ENCODE measurements at places on chromosomes 7 and 10.

DNA sequence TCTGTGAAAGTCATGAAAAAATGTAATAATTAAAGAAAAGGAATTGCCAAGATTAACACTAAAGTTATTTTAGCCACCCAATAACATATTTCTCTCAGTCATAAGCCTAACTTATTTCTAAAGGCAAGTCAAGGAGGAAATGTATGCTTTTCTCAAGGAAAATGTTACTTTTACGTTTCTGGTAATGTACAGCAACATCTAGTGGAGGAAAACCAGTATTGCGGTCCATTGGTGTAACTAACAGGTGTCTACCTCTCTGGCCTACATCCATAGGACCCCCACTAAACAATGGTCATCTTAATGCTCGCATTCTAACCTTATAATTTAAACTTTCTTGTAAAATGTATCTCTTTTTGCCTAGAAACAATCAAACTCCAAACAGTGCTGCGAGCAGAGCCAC lies 437.5 kb downstream of the KIF20B start:
- DNase-seq: no peak

GRCh38 chr7:15000157-15000556 lies 97.6 kb upstream of the DGKB start:
- no peak for DNase-seq

- DNase-seq: no peak
These were observed 49.3 kb upstream of the IL6 start for GRCh38 chr7:22677680-22678079.

DNA sequence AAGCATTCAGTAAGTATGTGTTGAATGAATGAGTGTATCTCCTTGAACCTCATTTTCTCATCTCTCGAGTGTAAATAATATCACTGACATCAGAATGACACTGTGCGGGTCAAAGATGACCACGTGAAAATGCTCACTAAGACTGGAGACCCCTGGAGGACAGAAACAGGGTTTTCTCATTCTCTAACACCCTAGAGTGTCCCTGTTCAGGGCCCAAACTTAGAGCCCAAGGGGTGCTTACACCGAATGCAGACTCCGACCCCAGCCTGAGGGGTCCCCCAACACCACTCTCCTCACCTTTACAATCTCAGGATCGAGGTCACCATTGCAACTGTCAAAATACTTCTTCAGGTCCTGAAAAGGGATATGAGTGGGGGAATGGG lies 1.4 kb downstream of the CDK5 start:
- DNase-seq: no peak

DNA sequence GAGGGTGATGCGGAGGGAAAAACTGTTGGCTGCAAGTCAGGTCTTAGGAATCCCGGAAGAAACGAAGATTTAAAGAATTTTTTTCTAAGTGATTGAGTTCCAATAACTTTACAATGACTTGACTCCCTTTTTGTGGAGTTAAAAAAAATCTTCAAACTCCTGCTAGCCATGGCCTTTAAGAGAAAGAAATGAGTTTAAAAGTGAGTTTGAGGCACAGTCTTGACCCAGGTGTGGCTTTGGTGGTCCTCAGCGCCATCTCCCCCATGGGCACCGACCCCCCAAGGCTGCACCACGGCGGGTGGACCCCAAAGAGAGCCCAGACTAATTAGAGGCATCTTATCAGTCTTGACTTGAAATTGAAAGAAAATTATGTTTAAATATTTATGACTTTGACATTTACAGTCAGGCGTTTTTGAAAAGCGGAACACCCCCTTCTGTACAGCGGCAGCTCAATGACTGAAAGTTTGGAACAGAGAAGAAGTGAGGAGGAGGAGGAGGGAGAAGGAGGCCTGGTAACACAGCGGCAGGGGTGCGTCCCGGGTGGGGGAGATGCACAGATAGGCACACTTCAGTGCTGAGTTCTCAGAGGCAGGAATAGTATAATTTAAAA lies 349.6 kb downstream of the DNAJB6 start:
- no peak for DNase-seq

DNA sequence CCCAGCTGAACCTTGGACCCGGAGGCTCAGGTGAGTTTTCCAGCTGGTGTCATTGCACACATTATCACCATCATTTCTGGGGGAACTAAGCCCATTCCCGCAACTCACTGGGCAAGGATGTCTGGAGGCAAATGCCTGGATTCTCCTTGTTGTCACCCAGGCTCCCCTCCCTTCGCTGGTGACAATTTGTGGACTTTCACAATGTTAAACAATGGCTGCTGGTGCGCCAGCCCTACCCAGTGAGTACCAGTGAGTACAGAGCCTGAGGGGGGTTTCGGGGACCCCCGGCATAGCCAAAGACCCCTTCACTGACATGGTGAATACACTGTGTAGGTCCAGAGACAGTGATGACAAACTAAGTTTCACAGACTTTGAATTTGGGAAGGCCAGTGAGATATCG lies 189.2 kb downstream of the ADARB2 start:
- DNase-seq: no peak

DNA sequence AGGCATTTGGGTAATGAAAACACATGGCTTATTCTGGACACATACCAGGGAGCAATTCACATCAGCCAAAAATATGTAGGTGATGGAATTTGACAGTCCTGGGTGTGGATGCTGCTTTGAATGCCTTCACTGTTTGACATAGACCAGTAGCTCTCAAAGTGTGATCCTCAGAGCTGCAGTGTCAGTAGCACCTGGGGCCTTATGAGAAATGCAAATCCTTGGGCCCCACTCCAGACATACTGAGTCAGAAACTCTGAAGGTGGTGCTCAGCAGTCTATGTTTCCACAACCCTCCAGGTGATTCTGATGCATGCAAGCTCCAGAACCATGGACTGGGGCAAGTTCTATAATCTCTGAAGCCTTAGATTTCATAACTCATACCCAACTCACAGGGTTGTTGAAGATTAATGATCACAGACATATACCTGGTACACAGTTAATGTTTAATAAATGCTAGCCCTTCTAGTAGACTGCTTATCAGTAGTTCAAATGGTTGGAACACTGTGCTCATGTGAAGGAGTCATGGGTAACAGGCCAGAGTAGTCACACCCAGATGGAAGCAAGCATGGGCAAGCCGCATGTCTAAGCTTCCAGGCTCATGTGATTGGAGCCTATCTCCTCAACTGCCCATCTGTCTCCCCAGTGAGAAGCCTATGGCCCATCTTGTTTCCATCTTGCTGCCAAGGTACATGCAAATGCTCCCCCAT lies 715.7 kb downstream of the GRID1 start:
- DNase-seq: no peak

- peak; percentile 15 for DNase-seq
These were observed 112.2 kb downstream of the CLEC2L start for GRCh38 chr7:139635526-139636302.

DNA sequence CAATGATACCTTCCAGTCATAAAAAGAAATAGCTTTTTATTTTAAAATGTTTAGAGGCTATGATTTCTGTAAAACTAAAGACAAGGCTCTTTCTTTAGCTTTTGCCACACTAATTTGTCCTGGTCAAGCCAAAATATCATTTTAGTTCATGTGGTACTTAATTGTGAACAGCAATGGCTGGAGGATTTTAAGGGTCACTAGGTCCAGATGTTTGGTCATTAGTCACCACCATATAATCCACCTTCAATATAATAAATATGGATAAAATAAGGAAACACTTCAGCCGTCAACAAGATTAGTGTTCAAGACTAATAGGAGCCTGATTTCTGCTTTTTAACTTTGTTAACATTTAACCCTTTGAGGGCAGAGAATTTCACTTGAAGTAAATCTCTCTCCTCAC lies 50.0 kb upstream of the HGF start:
- no peak for DNase-seq

DNA sequence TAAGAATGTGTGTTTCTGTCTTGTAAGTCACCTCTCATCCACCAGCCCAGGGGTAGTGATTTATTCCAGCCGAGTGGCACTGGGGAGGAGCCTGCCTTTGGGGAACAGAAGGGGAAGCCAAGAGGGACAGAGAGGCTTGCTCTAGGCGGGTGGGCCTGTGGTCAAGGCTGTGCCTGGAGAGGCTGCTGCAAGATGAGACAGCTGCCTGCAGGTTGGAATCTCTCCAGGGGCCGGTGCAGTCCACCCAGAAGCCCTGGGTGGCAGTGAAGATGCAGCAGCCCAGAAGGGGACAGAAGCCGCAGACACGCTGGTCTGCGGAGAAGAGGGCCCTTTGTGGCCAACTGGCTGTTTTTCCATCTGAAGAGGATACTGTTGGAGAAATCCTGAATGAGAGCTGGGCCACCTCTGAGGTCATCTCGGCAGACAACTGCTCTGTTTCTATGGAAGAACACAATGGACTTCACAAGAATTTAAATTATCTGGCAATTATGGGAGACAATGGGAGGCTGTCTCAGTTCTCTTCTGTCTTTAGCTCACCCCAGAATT lies 175.7 kb downstream of the GFRA1 start:
- DNase-seq: no peak
